ENCODE measurements at places on chromosomes 7 and 10.

DNA sequence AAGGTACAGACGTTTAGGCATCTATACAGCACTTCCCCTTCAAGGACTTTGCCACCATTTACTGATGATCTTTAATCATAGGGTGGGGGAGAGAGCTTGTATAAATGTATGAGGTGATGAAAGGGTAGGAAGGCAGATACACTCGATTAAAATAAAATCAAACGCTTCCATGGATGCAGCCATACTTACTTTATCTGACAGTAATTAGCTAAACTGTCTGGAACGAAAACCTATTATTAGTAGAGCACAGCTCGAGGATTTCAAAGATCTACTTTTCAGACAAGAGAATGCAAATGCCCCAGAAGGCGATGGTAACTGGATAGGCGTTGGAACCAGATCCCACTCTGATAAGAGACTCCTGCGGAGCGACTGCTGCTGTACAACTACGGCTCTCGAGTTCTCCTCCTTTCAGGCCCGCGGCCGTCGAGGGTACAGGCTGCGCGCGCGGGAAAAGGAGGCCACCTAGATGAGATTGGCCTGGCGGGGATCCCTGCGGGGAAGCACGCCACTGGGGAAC, 3.1 kb upstream of the NKX2-3 start:
- DNase-seq: no peak

GRCh38 chr10:80406204-80406603, 2.1 kb upstream of the PRXL2A start:
- no peak for DNase-seq

- DNase-seq: no peak
Observed at GRCh38 chr10:129703287-129704137, 236.5 kb downstream of the MGMT start.

DNA sequence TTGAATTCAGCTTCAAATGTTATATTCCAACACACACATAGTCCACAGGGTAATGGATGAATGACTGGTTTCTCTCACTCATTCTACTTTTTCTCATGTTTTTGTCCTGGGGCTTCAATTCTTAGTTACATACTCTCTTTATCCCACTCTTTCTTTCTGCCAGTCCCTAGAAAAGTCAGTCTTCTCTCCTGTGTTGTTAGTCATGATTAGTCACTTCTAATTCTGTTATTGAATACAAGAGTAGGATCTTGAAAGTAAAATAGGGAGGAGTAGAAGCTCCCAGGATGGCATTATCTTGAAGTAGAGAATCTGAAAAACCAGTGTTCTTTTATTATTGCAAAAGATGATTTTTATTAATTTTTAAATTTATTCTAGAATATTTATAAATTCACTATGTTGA, 45.5 kb upstream of the CALCR start:
- no peak for DNase-seq
